ENCODE measurements at places on chromosomes 7 and 10.

- no peak for DNase-seq
Measured at GRCh38 chr10:84196083-84196482, 1.7 kb downstream of the CDHR1 start.

- no peak for DNase-seq
Measured at GRCh38 chr7:158322616-158323530, 264.8 kb downstream of the PTPRN2 start.

DNA sequence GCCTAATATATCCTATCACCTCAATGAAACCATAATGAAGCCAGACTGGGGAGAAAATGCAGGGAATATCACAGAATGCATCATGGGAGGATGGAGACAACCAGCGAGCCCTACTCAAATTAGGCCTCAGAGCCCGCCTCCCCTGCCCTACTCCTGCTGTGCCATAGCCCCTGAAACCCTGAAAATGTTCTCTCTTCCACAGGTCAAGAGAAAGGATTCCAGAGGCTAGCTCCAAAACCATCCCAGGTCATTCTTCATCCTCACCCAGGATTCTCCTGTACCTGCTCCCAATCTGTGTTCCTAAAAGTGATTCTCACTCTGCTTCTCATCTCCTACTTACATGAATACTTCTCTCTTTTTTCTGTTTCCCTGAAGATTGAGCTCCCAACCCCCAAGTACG is 31.5 kb downstream of the PRSS2 start:
- no peak for DNase-seq

DNA sequence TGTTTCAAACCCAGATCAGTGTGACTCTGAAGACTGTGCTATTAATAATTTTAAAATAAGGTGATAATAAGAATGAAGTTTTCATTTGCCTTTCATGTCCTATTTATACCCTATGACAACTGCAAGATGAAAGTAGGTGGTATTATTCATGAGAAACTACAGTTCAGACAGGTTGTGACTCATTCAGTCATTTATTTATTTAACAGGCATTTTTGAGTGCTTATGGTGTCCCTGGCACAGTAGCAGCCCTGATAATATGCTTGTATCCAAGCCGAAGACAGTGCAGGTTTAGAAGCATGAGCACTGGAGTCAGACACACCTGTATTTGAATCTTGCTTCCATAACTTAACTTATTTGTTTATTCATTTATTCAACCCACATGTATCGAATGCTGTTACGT is 87.1 kb downstream of the FZD1 start:
- DNase-seq: no peak

DNA sequence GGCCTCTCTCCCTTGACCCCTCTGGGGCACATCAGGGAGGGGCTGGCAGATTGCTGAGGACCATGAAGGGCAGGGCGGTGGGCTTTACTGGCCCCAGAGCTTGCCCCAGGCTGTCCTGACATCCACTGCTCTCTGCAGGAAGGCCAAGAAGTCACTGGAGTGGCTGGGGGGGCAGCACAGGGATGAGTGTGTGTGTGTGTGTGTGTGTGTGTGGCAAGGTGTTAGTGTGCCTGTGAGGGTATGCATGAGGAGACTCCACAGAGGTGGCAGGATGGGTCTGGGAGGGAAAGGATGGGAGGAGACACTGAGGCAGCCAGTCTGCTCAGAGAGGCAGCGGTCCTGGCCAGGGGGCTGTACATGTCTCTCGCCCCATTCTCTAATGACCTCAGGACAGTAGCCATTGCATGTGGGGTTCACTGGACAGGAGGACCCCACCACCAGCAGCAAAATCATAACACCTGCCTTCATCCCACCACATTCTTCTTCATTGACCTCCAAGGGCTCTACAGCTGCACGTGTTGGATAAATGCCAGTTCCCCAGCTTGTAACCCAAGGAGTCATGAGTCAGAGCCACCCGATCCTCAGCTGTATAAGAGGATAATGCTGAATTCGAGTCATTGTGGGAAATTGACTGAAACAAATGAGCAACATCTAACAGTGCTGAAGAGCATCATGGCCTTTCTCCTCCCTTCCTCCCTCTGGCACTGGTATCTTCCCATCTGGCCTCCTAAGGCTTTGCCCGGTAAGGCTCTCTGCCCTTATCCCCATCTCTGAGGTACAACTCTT is 720.5 kb downstream of the GRID1 start:
- DNase-seq: no peak

- DNase-seq: peak; percentile 73
Measured at GRCh38 chr7:108002726-108003598, at the start of gene LAMB1. TSS of gene LAMB1 (minus strand) at chr7:108003161. CDS start at chr7:108002885, 276 bp downstream.

DNA sequence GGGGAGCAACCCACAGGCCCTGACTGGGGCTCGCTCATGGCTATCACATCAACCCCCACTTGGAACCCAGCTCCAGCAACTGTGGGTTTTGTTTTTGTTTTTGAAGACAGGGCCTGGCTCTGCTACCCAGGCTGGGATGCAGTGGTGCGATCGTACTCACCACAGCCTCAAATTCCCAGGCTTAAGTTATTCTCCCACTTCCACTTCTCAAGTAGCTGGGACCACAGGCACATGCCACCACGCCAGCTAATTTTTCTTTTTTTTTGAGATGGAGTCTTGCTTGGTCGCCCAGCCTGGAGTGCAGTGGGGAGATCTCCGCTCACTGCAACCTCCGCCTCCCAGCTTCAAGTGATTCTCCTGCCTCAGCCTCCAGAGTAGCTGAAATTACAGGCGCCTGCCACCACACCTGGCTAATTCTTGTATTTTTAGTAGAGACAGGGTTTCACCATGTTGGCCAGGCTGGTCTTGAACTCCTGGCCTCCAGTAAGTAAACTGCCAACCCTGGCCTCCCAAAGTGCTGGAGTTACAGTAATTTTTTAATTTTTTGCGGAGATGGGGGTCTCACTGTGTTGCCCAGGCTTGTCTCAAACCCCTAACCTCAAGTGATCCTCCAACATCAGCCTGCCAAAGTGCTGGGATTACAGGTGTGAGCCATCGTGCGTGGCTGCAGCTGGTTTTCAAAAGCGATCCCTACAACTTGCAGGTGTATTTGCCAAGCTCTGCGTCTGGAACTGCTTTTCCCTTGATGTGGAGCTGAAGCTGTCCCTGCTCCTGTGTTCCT is 228.7 kb downstream of the SKIDA1 start:
- no peak for DNase-seq

DNA sequence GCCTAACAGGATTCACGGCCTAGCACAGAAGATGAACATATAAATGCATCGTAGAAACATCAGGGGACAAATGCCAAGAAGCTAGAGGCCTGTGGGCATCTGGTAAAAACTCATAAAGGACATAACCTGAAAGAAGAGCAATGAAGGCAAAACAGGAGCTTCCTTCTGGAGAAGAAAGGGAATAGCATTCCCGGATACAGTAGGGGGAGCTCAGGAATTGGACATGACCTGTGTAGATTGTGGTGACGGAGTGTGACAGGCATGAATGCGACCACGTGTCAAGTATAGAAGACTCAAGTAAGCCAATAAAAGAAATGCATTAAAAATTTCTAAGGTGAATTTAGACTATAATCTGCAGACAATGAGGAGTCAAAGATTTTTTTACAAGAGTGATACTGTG is 270.1 kb downstream of the AGMO start:
- DNase-seq: no peak

GRCh38 chr7:88826222-88826621 is 30.7 kb upstream of the TEX47 start:
- no peak for DNase-seq

DNA sequence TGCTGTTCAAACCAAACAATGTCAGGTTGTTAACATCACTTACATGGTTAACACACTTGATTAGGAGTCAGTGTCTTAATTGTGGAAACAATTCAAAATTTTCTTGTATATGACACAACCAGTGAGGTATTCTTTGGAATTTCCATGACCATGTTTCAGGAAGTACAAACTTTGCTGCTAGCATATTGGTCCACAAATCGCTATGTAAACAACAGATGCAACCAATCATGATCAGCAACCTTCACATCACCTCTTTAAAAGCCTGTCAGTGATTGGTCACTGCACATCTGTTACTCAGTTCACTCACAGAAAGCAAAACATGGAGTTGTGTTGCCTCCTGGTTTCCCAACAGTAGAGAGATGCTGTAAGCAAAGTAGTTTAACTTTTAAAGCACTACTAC is 108.9 kb upstream of the FAM3C start:
- no peak for DNase-seq

GRCh38 chr7:36627836-36628235 is 96.5 kb downstream of the AOAH start:
- no peak for DNase-seq

- no peak for DNase-seq
Measured at GRCh38 chr10:48233559-48234005, 40.9 kb downstream of the FRMPD2 start.

DNA sequence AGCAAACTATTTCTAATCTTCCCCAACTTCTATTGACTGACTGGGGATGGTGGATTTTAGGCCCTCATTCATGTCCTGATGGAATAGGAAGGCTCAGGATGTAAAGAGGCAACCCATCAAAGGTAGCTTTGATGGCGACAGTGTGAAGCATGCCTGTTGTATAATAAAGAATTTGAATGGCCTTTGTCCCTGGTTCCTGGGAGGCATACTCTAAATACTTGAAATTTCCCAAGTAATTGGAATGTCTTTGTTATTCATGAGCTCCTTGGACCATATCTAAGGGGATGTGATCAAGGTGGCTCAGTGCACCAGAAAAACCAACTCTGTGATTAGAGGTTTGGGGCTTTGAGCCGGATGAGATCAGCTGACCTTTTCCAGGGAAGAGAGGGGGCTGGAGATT is 264.5 kb upstream of the NEBL start:
- no peak for DNase-seq

- DNase-seq: no peak
Measured at GRCh38 chr7:70678621-70679251, 453.2 kb upstream of the GALNT17 start.

Measured in KBM-7 (cell line).